Activated CD4-positive, alpha-beta T cell treated with anti-CD3 and anti-CD28 coated beads, Interleukin-2, Interleukin-6, amounts not matched to agents 100 ng/mL and 50 ng/mL, durations not matched to agents 16 hours and 8 hours (primary cell): ENCODE measurements at places on chromosomes 4 and X.
A peak's percentile ranks its signal among the peaks of the same experiment; 100 is the strongest.

GRCh38 chr4:163748449-163748848 lies 254.0 kb downstream of the TMA16 start:
- DNase-seq: no peak

DNA sequence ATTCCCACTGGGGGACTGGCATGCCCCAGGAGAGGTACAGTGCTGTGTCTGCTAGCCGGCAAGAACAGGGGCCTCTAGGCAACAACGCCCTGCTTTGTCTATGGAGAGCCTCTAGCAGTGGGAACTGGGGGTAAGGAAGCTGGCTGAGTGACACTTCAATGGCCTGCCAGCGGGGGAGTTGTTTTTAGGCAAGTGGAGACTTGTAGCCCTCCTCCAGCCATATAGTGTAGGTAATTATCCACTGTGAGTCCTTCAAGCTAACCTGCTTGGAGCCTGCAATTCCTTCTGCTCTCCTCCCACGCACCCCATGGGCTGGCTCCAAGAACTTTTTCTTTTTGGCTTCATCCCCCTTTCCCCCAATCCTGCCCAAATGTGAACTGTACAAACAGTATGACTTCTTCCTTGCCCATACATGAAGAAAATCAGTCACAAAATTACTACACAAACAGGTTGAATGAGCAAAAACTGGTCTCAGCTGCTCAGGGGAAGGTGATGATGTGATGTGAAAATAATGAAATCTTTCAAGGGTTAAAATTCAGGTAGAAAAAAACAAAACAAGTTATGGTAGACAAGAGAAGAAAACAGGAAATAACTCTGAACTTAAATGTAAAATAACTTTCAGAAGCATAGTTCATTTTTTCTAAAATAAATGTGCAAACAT lies 33.1 kb downstream of the LEF1 start:
- DNase-seq: no peak

DNA sequence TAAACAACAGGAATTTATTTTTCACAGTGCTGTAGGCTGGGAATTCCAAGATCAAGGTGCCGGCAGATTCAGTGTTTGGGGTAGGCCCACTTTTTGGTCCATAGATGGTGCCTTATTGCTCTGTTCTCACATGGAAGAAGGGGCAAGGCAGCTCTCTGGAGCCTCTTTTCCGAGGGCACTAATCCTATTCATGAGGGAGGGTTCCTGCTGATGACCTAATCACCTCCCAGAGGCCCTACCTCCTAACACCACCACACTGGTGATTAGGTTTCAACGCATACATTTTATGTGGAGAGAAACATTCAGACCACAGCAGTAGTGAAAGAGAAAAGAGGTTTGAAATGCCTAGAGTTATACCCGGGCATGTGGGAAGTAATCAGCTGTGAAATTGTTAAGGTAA lies 1.4 kb upstream of the POLA1 start:
- DNase-seq: no peak

GRCh38 chr4:122765692-122766352 lies 33.3 kb downstream of the BBS12 start:
- peak; percentile 34 for DNase-seq

- no peak for DNase-seq
Measured at GRCh38 chr4:140790765-140791164, 34.6 kb upstream of the TBC1D9 start.
